Activated CD4-positive, alpha-beta T cell treated with anti-CD3 and anti-CD28 coated beads for 24 hours (primary cell): ENCODE measurements at places on chromosomes 5 and 9.

DNA sequence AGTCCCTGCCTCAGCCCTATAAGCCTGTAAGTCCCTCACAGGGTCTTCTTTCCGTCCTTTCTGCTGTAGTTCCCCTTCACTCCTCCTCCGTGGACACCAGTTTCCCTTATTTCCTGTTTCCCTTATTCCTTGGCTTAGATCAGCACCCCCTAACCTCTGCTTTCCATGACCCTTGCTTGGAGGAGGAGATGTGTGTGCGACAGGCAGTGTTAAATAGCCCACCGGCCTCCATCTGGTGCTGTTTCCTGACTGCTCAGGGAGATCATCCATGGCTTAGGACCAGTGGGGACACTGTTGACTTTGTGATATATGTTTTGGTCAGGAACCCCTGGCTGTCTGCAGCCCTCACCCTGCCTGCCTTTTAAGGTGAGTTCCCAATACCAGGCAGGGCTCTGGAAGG lies 34.1 kb upstream of the PSD2 start:
- DNase-seq, result no peak

- DNase-seq, result no peak
Observed at GRCh38 chr9:96129747-96130146, 172.2 kb downstream of the HSD17B3 start.

DNA sequence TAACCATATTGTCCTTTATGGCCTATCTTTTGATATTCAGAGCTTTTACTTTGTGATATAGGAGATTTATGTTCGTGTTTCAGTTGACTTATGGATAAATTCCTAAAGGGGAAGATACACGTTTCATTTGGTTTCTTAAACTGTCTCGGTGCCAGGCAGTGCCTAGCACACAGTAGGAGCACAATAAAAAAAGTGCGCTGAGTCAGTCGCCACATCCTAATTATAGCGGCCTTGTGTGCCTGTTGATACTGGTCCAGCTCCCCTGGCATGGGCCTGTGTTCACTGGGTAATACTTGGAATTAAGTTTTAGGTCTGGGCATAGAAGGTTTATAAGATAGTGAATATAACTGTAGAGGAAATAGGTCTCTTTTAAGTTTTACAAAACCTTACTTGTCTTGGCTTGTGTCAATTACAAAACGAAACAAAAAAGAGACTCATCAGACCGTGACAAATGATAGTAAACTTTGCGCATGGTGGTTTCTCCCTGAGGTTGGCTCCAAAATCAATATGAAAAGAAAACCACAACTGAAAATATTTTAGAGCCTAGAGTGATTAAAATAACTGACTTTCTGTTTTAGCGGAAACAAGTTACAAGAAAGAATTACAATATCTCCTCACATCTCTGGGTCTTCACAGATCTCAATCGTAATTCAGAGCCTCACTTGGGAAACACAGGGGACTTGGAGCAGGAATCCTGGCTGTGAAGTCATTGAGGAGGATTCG lies 84.8 kb downstream of the MVB12B start:
- DNase-seq, result no peak

DNA sequence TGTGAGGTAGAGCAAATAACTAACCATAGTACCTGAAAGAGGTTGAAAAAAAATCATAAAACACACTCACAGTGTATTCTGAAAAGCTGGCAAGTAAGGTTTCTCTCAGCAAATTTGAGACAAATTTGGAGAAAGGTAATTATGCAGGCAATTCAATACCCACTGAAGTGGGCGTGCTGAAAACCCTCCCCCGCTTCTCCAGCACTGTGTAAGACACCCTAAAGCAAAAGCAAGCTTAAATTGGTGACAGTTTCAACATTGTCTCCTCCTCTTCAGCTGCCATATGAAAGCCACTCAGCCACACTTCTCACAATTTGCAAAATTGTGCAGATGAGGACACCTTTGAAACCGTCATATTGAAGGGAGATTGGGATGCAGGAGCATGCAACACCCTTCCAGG lies 322.3 kb upstream of the CDH6 start:
- DNase-seq, result no peak

- DNase-seq, result no peak
Observed at GRCh38 chr5:82339792-82340191, 61.6 kb upstream of the RPS23 start.

DNA sequence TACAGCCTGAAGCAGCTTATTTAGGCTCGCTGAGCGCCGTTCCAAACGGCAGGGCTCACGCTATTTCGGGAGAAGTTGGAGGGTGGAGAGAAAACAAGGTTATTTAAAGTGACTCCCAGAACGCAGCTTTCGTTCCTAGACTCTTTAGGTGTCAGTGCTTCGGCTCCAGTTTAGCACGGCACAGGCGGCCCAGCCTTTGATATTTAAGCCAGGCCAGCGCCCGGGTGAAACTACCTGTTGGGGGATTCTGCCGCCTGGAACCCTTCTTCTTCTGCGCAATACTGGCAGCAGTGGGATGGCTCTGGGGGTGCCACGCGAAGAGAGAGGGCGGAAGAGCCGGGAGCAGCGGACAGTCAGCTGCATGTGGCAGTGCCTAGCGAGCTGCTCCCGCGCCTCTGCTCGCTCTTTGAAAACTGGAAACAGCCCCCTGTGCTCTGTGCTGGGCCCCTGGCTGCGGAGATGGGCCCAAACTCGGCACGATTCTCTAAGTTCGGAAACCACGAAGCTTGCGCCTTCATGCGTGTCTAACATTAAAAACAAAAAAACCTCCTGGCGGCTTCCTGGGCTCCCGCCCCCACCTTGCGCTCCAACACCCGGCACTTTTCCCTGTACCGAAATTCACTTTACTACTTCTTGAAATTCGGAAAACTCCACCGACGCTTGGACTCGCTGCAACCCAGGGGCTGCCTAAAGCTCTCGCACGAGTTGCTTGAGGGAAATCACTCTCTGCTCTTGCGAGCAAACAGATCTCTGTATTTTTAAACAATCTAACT lies 34.6 kb upstream of the NFIB start:
- DNase-seq, result no peak

DNA sequence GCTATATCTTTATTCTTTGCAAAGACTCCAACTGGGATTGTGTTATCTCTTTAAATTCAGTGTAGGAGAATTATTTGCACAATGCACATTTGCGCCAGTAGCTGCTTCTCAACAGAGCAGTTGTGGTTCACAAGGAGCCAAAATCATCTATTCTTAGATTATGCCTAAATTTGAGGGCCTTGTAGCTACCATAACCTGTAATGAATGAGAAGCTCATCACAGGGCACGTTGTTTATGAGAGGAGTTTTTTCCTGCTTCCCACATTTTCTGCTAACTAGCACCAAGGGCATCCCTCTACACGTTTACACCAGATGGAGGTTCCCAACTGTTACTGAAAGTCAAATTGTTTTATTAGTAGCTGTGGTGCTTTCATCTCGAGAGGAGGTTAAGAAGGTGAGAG lies 322.4 kb downstream of the TMEM161B start:
- DNase-seq, result no peak

DNA sequence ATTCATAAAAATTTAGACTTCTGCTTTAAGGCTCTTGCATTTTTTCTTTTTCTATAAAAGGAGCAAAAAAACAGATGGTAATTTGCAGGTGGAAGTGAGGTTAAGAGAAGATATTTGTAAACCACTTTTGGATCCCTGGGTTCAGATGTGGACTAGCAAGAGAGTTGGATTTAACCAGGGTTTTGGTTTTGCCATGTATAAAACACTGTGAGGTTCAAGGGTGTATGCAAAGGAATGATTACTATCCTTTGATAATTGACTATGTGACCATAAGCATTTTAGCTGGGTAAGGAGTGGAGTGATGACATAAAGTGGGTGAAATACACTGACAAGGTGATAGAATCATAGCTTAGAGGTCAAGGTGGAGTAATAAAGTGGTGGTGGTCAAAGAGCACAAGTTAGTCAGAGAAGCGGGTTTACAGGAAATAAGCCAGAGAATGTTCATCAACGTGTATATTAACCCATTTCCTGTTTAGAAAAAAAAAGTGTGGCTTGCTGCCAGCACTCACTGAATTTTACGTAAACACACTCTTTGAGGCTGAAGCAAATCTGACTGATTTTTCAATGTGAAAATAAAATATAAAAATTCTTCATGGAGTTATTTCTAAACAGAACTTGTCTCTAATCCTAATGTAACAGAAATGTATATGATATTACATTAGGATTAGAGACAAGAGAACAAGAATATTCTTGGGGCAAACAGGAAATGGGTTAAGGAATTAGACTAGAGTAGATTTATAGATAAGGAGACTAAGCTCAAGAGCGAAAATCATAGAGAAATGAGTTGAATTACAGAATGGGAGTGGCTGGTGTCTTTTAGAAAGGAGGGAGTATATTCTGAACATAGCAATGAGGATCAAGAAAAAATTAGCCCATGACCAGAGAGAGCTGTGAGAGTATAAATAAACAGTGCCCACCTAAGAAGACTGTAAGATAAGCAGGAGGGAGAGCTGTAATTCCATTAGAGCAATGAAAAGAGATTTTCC lies 74.5 kb downstream of the CDKN2A start:
- no peak for DNase-seq

- DNase-seq, result no peak
Observed at GRCh38 chr9:18834740-18835361, 198.2 kb downstream of the SAXO1 start.

GRCh38 chr5:77683171-77683732 lies 44.7 kb upstream of the OTP start:
- no peak for DNase-seq

DNA sequence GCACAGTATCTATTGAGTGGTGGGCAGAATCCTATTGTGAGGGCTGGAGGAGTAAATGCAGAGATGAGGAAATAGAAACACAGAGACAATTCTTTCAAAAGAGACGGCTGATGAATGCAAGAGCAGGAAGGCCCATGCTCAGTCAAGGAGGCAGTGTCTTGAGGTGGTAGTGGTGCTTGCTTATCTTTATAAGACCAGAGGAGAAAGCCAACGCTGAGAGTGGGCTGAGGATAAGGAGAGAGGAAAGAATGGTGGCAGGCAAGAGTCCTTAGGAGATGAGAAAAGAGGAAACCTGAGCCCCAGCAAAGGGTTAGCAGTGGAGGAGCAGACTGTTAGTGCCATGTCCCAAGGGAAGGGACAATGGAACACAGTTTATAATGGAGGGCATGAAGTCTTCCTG lies 86.0 kb downstream of the SNCAIP start:
- no peak for DNase-seq

- DNase-seq, result no peak
Observed at GRCh38 chr9:23081377-23081776, 634.8 kb downstream of the DMRTA1 start.

DNA sequence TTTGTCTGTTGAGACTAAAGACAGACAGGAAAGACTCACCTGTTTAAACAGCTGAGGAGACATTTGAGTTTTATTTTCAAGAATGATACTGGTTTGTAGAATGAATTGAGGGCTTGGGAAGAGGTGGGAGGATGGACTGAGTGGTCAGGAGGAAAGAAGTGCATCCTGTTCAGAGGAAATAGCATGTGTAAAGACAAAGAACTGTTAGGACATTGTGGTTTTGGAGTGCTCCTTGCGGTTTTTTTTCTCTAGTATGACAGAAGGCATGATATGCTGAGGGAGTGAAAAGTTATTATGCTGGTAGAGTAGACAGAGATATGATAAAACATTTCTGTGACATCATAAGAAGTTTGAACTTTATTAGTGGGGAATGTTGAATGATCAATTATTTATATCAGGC lies 270.7 kb upstream of the ELAVL2 start:
- no peak for DNase-seq

DNA sequence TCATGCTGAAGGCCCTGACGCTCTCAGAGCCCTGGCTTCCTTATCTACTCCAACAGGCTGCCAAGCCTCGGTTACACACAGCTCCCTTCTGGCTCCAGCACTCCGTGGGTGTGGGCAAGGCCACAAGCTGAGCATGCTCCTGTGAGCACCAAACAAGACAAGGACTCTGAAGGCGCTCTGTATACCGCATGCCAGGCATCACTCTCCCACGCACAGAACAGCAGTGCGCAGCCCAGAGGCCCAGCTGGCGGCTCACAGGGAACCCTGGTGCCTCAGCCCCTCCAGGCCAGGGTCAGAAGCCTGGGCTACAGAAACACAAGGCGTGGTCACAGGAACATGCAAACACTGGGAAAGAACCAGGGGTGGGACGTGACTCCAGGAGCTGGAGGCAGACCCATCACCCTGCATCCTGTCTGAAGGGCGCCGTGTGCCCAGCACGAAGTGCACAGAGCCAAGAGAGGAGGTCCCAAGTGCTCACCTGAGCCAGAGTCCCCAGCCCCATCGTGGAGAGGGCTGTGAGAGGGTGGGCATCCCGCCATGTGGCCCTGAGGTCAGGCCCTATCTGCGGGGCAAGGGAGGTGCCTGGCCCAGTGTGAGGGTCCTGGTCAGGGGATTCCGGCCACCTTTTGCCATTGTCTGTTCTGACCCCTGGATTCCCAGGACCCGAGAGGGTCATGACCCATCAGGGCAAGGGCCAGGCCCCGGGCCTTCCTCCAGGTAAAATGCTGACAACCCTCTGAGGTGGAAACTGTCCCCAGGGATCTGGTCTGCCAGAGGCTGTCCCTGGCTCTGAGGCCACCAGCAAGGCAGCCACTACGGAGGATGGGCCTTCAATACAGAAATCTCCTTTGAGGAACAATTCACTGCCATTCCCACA lies 54.7 kb downstream of the COL23A1 start:
- DNase-seq, result no peak

- no peak for DNase-seq
Observed at GRCh38 chr5:116764941-116765340, 190.3 kb upstream of the SEMA6A start.

GRCh38 chr5:36787365-36788093 lies 89.0 kb upstream of the NIPBL start:
- no peak for DNase-seq

DNA sequence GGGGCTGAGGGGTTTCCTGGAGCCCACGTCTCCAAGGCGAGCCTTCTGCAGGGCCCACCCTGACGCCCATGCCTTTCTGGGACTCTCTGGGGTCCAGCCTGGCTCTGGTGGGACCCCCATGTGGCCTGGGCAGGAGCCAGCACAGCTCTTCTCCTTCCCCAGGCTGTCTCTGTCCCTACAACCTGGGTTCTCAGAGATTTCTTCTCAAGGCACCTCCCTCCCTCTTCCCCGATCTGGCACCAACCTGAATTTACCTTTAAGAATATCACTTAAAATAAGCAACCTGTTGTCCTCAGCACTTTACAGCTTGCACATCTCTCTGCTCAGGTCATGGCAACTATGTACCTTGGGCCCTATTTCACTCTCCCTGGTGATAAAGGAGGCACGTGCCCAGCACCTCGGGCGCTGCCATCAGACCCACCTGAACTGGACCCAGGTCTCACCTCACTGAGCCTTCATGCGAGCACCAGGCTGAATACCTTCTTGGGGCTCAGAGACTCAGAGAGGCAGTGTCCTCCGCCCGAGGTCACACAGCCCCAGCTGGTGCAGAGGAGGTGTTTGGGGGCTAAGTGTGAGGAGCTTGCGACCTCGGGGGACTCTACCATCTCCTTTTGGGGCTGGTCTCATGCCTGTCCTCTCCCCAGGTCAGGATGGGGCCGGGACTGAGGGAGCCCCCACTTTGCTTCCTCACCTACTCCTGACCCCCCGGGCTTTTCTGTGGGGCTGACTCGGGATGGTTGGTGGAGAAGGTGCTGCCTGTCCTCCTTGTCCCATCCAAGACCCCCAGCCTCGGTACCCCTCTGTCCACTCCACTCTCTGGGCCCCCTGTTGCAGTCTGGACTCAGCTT lies 217.7 kb downstream of the C9orf50 start:
- DNase-seq, result no peak
